ENCODE measurements at places on chromosomes 3 and 15.

- no peak for DNase-seq
These were observed 149.3 kb upstream of the NSMCE3 start for GRCh38 chr15:29418931-29419330.

- DNase-seq = no peak
These were observed 871.0 kb downstream of the PLOD2 start for GRCh38 chr3:145290010-145290409.

DNA sequence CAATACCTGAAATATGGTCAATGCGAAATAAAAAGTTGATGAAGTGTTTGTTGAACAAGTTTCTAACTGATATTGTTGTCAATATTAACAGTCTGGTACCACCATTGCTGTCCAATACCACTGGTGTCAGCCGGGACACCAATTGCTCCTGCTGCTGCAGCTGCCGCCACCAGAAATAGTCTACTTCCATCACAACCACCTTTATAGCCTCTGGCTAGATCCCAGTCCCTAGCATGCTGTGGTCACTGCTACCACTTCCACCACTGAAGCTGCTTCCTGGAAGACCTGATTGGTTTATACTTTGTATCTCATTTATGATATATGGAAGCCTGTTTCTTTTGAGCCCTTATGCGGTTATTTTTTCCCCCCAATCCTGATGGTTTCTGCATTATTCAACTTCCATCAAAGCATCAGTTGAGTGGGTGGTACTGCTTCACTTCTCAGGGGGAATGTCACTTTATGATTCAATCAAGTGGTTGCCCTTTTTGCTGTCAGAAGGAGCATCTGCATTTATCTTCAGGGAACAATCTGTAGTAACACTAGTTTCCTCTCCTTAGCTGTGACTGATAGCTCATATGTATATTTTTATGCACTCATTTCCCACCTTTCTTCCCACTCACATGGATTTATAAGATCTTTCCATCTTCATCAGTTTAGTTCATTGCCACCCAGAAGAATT, 11.7 kb downstream of the LNP1 start:
- DNase-seq = no peak

- no peak for DNase-seq
These were observed 326.8 kb upstream of the SOX2 start for GRCh38 chr3:181384970-181385369.

DNA sequence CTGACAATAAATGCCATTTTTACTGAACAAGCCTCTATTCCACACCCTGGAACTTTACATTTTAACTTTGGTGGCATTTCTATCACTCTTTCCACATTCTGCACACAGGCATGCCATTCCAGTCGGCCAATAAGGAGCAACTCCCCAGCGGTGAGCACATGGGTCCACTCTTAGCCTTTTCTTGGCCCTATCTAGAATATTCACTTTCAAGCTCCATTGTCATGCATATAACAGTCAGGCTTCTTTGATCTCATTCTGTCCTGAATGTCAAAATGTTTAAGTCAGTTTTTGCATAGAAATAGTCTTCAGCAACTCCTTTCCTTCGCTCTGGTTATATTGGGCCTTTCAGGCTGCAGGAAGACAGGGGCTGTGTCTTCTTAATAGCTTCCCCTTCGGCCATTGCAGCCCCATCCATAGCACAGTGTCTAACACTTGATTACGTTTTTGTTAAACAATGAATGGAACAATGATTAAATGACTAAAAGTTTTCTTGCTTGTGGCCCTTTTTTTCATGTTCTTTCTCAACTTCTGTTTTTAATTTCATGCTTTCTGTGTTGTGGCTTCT, 427.3 kb downstream of the MFSD1 start:
- peak; percentile 31 for DNase-seq

- DNase-seq = peak; percentile 79
These were observed 9.6 kb downstream of the CLEC3B start for GRCh38 chr3:45035441-45036301.

DNA sequence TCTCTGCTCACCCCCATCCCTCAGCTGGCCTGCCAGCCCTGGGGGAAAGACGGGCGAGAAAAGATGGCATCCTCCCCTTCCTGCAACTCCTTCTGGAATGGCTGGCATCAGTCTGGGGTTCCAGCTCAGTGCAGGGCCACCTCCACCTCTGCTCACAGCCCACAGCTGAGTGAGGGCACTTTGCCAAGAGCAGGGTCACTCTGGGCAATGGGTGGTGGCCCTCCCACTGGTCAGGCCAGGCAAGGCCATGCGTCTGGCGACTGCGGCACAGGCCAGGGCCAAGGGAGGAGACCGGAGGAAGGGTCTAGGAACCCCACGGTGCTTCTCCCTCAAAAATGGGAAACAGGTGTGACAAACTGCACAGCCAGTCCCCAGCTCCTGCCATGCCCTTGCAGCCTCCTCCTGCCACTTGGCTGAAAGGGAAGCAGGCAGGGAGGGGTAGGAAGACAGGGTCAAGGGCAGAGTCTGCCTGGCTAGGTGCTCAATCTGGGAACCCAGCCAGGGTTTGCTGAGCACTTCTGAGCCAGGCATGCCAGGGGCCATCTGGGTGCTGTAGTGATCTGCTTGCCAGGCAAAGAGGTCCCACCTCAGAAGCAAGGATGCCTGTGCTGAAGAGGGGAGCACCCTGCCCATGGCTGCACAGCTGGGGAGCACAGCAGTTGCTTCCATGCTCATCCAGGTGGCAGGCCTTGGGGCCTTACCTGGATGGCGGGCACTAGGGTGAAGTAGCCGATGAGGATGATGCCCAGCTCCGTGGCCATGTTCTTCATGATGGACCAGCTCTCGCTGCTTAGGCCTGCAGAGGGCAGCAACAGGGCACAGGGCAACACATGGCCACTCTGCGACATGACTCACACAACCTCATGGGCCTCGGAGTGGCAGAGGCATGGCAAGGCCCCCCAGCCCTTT, 41.2 kb downstream of the PTPN23 start:
- DNase-seq = peak; percentile 93

DNA sequence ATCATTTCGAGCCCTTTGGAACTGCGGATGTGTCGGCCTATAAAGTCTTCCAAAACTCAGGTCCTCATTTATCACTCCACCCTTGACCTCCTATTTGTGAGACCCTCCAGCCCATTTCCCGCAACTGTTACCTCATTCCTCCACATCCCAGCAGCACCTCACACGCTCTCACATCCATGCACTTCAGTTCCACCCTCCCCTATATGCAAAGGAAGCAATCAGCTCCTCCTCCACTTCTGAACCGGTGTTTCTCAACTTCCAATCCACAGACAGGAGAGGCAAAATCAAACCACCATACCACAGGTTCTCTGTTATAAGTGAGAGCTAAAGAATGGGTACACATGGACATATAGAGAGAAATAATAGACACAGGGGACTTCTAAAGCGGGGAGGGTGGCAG, 36.7 kb upstream of the MECOM start:
- no peak for DNase-seq

DNA sequence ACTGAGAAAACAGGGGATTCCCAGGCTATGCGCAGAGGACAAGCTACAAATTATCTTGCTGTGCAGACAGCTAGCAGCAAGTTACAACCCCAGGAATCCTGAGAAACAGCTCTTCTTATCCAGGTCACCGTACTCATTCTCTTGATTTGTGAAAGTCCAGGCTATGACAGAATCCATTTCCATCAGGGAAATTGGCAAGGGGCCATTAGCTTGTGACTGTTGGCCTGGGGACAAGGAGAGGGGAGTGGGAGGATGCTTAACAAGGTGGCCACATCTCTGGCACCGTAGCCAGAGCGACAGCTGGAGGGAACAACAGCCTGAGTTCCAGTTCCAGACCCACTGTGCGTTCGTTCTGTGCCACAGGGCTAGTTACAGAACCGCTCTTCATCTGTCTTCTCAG, 44.9 kb upstream of the PLXNA1 start:
- no peak for DNase-seq

DNA sequence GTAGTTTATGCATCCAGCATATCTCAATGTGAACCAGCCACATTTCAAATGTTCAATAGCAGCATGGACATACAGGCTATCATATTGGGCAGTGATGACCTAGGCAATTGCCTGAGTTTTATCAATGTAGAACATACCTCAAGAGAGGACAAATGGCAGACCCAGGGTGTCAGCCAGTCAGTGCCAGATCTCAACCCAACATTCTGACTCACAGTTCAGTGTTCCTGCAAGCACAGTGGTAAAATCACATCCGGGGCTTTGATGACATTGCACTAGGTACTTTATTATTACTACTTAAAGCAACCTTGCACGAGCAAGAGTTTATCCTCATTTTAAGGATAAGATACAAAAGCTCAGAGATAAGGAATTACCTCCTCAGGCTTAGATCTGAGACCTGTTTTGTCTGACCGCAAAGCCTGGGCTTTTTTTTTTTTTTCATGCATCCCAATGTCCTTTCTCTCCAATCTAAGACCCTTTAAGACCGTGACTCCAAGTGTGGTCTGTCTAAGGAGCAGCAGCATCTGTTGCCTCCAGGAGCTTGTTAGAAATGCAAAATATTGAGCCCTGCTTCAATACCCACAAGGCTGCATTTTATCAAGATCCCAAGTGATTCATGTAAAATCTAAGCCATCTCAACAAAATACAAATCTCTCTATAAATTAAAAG, 60.1 kb downstream of the SLC12A1 start:
- no peak for DNase-seq

- no peak for DNase-seq
These were observed 55.9 kb upstream of the POMGNT2 start for GRCh38 chr3:43161684-43162229.

- no peak for DNase-seq
These were observed 28.9 kb upstream of the RNF7 start for GRCh38 chr3:141709126-141709770.

DNA sequence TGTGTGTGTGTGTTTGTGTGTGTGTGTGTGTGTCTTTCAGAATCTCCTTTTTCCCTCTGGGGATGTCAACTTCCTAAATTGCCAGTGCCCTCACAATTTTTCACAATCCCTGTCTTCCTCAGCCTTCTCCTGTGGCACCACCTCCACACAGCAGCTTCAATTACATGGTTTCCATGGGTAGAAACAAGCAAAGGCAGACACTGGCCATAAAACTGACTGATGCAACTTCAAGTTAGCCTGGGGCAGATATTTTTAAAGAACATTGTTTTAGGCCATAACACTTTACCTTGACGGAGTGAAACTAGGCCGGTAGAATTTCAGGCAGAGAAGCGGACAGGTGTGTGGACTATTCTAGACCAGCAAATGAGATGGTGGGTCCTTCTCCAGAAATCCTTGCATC, 405.8 kb upstream of the SUCLG2 start:
- DNase-seq = no peak

DNA sequence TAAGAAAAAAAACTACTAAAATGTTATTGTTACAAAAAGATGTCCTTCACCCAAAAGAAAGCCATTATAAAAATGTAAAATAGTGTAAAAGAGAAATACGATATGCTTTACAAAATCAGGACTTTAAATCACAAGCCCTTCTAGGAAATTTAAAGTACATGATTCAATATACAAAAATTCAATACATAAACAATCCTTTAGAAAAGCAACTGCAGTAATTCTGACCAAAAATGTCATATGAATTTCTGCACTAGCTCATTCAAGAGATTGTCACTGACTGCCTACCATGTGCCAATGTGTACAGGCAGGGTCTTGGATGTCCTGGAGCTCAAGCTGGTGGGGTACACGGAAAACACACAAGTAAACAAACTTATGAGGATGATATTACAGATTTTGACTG, 2.5 kb downstream of the MORC1 start:
- DNase-seq = no peak

DNA sequence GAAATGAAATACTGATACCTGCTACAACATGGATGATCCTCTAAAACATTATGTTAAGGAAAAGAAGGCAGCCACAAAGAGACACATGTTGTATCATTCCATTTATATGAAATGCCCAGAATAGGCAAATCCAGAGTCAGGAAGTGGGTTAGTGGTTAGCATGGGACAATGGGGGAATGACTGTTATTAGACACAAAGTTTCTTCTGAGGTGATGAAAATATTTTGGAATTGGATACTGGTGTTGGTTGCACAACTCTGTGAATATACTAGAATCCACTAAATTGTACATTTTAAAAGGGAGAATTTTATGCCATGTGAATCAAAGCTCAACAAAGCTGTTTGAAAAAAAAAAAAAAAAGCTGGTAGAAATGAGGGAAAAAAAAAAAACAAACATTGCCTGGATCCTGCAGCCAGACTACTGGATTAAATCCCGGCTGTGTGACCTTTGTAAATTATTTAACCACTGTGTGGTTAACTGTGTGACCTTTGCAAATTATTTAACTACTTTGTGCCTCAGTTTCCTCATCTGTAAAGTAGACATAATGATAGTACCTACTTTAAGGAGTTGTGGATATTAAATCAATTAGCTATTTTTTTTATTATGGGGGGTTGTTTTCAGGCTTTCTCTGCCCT, 75.6 kb upstream of the PRICKLE2 start:
- peak; percentile 56 for DNase-seq

- peak; percentile 99 for DNase-seq
These were observed 270.8 kb downstream of the UACA start for GRCh38 chr15:70492240-70493177.

- DNase-seq = no peak
These were observed 19.2 kb downstream of the RARRES1 start for GRCh38 chr3:158713094-158713499.

- no peak for DNase-seq
These were observed 497.7 kb downstream of the OCA2 start for GRCh38 chr15:27601239-27601960.

GRCh38 chr3:94978084-94978483, 915.2 kb downstream of the NSUN3 start:
- no peak for DNase-seq

- no peak for DNase-seq
These were observed 52.4 kb upstream of the SELENOK start for GRCh38 chr3:53944028-53944427.

DNA sequence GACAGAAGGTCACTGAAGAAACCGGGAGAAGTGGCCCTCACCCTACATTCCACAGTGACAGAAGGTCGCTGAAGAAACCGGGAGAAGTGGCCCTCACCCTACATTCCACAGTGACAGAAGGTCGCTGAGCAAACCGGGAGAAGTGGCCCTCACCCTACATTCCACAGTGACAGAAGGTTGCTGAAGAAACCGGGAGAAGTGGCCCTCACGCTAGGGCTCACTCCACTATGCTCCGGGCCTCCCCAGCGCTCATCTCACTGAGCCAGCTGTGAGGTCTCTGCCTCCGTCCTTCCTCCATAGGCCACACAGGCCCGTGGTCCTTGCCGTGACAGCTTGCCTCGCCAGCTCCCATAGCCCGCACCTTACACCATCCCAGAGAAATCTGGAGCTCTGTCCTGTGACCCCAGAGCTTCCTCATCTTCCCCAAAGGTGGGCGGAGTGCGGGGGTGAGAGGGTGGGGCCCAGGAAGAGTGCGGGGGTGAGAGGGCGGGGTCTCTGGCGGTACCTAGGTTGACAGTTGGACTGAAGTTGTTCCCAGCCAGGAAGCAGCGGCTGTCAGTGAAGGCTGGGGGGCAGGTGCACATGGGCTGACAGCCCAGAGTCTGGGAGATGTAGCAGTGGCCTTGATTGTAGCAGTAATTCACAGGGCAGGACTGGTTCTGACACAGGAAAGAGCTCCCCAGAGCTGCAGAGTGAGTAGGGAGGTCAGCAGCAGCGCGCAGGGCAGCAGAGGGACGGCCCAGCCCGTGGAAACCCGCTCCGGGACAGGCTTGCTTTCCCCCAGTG, 32.0 kb downstream of the MUC20 start:
- DNase-seq = peak; percentile 77

DNA sequence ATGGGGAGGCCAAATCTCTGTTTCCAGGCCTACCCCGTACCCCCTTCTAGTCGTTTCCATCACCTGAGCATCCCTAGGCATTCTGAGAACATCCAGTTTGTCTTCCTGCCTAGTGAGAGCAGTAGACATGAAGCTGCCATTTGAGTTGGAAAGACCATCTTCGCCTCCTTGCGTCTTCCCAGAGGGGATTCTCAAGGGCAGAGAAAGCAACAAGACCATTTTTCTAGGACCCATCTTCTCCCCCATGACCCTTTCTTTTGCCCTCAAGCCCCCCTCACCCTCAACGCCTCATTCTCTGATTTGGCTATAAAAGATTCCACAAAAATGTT, 148.7 kb upstream of the BHLHE40 start:
- no peak for DNase-seq

Data from osteoblast (primary cell).